SJSA1 (cell line): ENCODE measurements at places on chromosomes 3 and 15. TPM values are rescaled to one million over a fixed set of nuclear protein-coding genes. Genes with fewer than 3 reads are reported as not detected.

GRCh38 chr15:80695099-80695910 lies at the start of gene ABHD17C:
ABHD17C (plus strand) TSS chr15:80695310; CDS start chr15:80695430, 120 bp downstream.
- H3K36me3 ChIP-seq: no peaks in the 10 kb centered on the region
- 0 out of 2 replicates have a peak within 1 kb of the TSS, but pooled peaks have one; percentile 18 for H3K27ac ChIP-seq
- peak within 1 kb of the TSS; percentile 90 for H3K4me3 ChIP-seq
- H3K27me3 ChIP-seq: no peaks in the 10 kb centered on the region
- DNase-seq: peak; percentile 62
- H3K4me1 ChIP-seq: peaks cover 32% of the 10 kb centered on the region

GRCh38 chr15:99343881-99344551 lies 92.7 kb downstream of the LRRC28 start:
- H3K4me1 ChIP-seq: no peaks in the 10 kb centered on the region
- no peak overlapping the region for H3K4me3 ChIP-seq
- H3K27ac ChIP-seq: no peak overlapping the region
- no peaks in the 10 kb centered on the region for H3K36me3 ChIP-seq
- no peaks in the 10 kb centered on the region for H3K27me3 ChIP-seq

The CILP gene
- total RNA-seq: not detected in 2 replicates

- no peak for DNase-seq
- H3K27me3 ChIP-seq: no peaks in the 10 kb centered on the region
- H3K27ac ChIP-seq: no peak overlapping the region
- H3K36me3 ChIP-seq: no peaks in the 10 kb centered on the region
Observed at GRCh38 chr3:22199095-22199494, 448.1 kb upstream of the ZNF385D start.

GRCh38 chr3:134685929-134686802 lies 35.3 kb upstream of the KY start:
- no peak overlapping the region for H3K27ac ChIP-seq
- peaks cover 7% of the 10 kb centered on the region; the same call in 1 of the 2 replicates for H3K4me1 ChIP-seq
- H3K36me3 ChIP-seq: no peaks in the 10 kb centered on the region
- no peak for DNase-seq
- H3K27me3 ChIP-seq: no peaks in the 10 kb centered on the region

DNA sequence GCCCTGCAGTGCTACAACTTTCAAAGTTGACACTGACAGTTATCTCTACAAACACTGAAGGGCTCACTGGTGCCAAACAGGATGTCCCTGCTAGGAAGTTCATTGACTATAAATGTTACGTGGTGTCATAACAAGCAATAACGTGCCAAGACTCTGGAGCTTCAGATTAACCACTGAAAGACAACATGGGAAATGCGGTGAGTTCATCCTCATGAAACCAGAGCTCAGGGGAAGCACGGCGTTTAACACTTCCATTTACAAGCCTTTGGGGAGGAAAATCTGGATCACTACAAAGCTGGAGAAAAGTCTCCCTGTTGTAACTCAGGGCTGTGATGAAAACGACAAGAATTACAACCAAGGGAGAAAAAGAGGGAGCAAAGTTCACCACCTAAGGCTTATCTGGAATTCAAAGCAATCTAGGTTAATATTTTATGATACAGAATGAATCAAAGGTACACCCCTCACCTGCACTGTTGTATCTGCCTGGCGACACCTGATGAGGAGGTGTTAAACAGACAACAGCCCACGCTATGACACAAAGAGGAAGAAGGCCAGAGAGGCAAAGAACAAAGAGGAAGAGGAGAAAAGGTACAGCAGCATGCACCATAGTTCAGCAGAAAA lies 27.0 kb downstream of the SHQ1 start:
- no peak for DNase-seq
- no peaks in the 10 kb centered on the region for H3K27me3 ChIP-seq
- peaks cover 10% of the 10 kb centered on the region; the same call in 1 of the 2 replicates for H3K36me3 ChIP-seq
- H3K27ac ChIP-seq: no peak overlapping the region
- peaks cover 24% of the 10 kb centered on the region for H3K4me1 ChIP-seq

- H3K27me3 ChIP-seq: peaks cover 27% of the 10 kb centered on the region
- H3K4me3 ChIP-seq: peak overlapping the region; percentile 44
- no peak for DNase-seq
- H3K36me3 ChIP-seq: no peaks in the 10 kb centered on the region
Observed at GRCh38 chr3:160754371-160754854, 1.6 kb upstream of the PPM1L start.

GRCh38 chr3:14117468-14118399 lies 6.9 kb downstream of the CHCHD4 start:
- DNase-seq: no peak
- peaks cover 18% of the 10 kb centered on the region for H3K36me3 ChIP-seq
- H3K27ac ChIP-seq: no peak overlapping the region

GRCh38 chr3:12773030-12773709 lies 14.1 kb upstream of the TMEM40 start:
- no peaks in the 10 kb centered on the region for H3K36me3 ChIP-seq
- no peak overlapping the region for H3K27ac ChIP-seq
- no peak overlapping the region for H3K4me3 ChIP-seq
- no peak for DNase-seq
- no peaks in the 10 kb centered on the region for H3K27me3 ChIP-seq

DNA sequence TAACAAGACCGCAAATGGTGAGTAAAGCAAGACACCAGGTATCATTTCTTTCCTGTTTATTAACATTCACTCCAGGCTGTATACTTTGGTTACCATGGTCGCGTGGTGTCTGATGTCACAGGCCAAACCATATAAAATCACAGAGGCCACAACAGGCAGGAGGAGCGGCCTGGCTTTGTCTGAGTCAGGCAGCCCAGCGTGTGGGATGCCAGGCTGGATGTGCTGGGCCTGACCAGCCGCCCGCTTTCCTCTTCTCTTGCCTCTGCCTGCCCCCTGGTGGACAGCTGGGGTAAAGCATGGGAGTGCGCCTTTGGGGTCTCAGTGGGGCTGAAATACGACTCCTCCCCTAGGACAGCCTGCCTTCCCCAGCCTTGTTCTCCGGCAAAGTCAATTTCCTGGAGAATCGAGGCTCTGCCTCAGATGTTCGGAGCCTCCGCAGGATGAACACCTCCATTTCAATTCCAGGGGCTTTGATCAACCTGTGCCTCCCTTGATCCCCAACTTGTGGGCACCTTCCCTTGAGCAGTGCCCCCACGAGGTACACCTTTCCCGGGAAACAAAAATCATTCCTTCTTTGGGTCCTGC lies 78.2 kb downstream of the CCNL1 start:
- H3K4me1 ChIP-seq: peaks cover 31% of the 10 kb centered on the region
- H3K4me3 ChIP-seq: no peak overlapping the region
- peak overlapping the region; percentile 69 for H3K27ac ChIP-seq
- DNase-seq: peak; percentile 83

DNA sequence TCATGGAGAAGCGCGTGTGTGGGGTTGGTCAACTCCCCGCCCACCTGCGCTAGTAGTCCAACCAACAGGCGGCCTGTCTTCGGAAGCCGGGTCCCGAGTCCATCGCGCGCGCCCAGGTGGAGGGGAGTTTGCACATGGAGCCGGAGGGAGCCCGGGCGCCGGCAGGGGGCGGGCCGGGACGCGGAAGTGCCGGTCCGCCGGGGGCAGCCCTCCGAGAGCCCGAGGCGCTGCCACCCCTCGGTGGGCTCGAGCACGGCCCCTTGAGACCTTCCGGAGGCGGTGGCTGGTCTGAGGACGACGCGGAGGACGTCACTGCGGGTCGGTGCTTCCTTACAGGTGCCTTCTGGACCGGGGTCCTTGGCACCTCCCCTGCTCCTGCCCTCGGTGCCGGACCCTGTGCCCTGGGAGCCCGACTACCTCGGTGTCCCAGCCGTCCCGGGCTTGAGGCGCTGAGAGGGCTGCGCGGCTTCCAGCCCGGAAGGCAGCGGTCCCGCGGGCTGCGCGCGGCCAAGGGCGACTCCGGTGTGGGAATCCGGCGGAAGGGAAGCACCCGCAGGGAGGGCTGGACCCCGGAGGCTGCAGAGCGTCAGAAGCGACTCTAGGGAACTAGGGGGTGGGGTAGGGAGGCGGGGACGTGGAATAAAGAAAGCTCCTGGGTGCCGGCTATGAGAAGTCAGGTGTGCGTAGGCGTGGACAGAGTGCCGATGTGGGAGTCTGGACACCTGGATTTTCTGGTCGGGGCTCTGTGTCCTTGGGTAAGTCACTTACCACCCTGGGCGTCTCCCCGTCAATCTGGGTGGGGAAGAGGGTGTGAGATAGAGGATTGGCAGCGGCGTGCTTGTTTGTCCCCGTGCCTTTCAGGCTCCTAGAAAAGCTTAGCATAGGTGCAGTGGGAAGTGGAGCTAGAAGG lies 212.3 kb downstream of the FGF12 start:
- H3K4me3 ChIP-seq: no peak overlapping the region
- peaks cover 5% of the 10 kb centered on the region for H3K27me3 ChIP-seq
- no peak overlapping the region for H3K27ac ChIP-seq
